HepG2 (cell line): ENCODE measurements at places on chromosomes 4 and X. TPM values are rescaled to one million over a fixed set of nuclear protein-coding genes. Genes with fewer than 3 reads are reported as not detected.

Gene IGBP1
- 59.3 and 79.4 TPM in 2 replicates for total RNA-seq

Gene ETDB
- total RNA-seq, result not detected in 2 replicates

Gene SPIN2A
- 0.60 TPM in 1 of 2 replicates, not detected in the other for total RNA-seq

Gene OTC
- 1.8 and 2.6 TPM in 2 replicates for total RNA-seq
